ENCODE measurements at places on chromosomes 4 and X.

DNA sequence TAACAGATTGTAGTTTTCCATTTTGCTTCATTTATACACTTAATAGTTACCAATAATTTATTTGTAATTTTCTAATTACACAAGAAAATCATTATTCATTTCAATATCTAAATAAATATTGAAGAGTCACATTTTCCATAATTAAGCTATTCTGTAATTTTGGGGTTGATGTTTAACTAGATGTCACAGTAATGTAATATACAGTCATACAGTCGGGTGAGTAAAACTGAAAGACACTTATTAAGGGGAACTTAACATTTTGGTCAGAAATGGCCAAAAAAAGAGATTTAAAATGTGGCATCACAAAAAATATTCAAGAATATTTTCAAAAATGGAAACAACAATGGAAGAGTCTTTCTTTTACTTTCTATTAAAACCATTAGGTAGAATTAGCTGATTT lies 1080.3 kb downstream of the ARAP2 start:
- no peak for DNase-seq

- no peak for DNase-seq
Measured at GRCh38 chrX:70553516-70553915, 108.9 kb downstream of the DLG3 start.

DNA sequence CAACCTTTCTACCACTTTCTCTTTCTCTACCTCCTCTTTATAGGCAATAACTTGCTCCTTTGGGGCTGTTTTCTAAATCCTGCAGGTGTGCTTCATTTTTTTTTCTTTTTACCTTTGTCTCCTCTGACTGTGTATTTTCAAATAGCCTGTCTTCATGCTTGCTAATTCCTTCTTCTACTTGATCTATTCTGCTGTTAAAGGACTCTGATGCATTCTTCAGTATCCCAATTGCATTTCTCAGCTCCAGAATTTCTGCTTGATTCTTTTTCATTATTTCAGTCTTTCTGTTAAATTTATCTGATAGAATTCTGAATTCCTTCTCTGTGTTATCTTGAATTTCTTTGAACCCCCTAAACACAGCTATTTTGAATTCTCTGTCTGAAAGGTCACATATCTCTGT lies 67.7 kb upstream of the IL2 start:
- DNase-seq = no peak

- DNase-seq = no peak
Measured at GRCh38 chr4:120919358-120919757, 3.2 kb downstream of the PRDM5 start.
